ENCODE measurements at places on chromosomes 7 and 10. TPM values are rescaled to one million over a fixed set of nuclear protein-coding genes. Genes with fewer than 3 reads are reported as not detected.

MRC1 gene
- total RNA-seq: 27.1 TPM

PNLIP gene
- 1.0 TPM for total RNA-seq

UCN3 gene
- total RNA-seq: not detected

IFIT1 gene
- total RNA-seq: 34.4 TPM

GSTO2 gene
- not detected for total RNA-seq

RSU1 gene
- total RNA-seq: 35.0 TPM

ZDHHC16 gene
- 32.4 TPM for total RNA-seq

TSPAN33 gene
- 29.7 TPM for total RNA-seq

CFAP58 gene
- total RNA-seq: under 0.01 TPM

CPA2 gene
- total RNA-seq: 0.52 TPM

AKR1C2 gene
- total RNA-seq: 4.2 TPM

OPN1SW gene
- total RNA-seq: not detected
